ENCODE measurements at places on chromosomes 13 and 19.

GRCh38 chr13:28046981-28047380, 53.4 kb downstream of the FLT3 start:
- no peak for DNase-seq

DNA sequence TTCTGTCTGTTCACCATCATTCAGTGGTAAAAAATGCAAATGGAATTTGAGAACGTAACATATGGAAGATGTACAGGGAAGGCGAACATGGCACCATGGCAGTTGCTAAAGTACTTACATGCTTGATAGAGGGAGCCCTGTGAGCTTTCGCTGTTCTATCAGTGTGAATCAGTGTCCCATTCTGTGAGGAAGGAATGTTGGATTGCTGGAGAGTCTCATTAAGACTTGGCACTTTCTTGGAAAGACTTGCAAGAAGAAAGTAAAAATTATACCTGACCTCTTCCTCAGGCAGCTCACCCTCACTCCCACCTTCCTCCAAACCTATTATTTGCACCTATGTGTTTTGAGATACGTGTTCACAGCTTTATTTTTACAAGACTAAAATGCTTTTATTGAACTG, 43.5 kb downstream of the FREM2 start:
- DNase-seq: no peak

GRCh38 chr19:41457241-41457640, 14.3 kb downstream of the ERICH4 start:
- DNase-seq: no peak

DNA sequence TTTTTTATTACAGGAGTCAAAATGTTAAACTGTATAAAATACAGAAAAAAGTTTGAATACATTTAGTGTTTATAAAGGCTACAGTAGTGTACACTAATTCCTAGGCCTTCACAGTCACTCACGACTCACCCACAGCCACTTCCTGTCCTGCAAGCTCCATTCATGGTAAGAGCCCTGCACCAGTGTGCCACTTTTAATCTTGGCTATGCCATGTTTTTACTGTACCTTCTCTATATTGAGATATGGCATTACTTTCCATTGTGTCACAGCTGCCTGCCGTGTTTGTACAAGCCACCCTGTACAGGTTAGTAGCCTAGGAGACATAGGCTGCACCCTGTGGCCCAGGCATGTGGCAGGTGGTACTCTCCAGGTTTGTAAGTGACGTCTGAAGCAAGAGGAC, 32.1 kb downstream of the C1QTNF9 start:
- DNase-seq: no peak

GRCh38 chr13:28540612-28541011, 45.7 kb upstream of the FLT1 start:
- no peak for DNase-seq

- no peak for DNase-seq
These were observed 168.4 kb downstream of the PCDH9 start for GRCh38 chr13:67061750-67062149.

- DNase-seq: no peak
These were observed 401.7 kb downstream of the GPC6 start for GRCh38 chr13:93628136-93628797.

DNA sequence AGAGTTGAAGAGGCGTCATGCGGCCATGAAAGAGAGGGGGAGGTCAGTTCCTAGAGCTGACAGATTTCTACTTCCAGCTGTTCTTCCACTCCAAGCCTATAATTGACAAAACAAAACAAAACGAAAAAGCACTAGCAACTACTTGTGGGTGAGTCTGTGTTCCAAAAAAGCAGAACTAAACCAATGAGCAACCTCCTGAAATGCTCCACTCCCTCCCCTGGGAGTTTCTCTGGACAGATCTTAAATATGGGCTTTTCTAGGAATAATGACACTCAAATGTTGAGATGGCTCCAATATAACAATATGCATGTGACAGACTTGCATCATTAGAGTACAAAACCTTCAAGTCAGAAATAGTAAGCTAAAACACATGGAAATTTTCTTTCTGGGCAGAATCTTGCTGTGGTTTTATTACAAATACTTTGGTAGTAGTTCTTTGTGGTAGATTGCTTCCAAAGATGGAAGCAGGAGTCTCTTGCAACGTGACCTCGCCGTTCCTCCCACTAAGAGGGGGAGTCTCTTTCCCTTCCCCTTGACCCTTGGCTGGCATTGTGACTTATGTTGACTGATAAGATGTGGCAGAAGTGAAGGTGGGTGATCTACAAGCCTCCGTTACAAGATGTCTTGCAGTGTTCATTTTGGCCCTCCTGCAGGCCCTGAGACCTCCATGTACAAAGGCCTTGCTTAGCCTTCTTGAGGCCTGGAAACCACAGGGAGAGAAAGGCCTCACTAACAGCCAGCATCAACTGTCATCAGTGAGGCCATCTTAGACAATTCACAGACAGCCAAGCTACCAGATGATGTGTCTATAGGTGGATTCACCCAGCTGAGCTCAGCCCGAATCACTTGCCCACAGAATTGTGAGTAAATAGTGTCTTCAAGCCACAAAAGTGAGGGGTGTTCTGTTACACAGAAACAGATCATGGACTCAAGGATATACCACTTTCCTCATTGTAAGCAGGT, 173.1 kb upstream of the RFC3 start:
- no peak for DNase-seq

DNA sequence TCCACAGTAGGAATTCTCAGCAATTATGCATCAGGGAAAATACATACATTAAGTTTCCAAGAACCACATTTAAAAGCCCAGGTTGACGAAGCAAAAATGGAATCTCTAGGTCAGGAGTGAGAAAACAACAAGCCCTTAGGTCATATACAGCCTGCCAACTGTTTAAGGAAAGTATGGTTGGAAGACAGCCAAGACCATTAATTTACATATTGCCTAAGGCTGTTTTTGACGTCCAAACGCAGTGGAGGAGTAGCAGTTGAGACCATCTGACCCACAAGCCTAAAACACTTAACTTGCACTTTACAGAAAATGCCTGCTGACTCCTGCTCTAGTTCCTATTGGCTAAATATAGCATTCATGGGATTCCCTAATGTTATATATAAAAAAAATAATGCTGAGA, 299.0 kb downstream of the ITGBL1 start:
- DNase-seq: no peak

- DNase-seq: no peak
These were observed 3.8 kb downstream of the S1PR2 start for GRCh38 chr19:10227026-10227971.

- no peak for DNase-seq
These were observed 357.2 kb downstream of the DLEU7 start for GRCh38 chr13:50485979-50486935.

GRCh38 chr19:34254698-34255432, 511 bp downstream of the GARRE1 start:
- DNase-seq: no peak

DNA sequence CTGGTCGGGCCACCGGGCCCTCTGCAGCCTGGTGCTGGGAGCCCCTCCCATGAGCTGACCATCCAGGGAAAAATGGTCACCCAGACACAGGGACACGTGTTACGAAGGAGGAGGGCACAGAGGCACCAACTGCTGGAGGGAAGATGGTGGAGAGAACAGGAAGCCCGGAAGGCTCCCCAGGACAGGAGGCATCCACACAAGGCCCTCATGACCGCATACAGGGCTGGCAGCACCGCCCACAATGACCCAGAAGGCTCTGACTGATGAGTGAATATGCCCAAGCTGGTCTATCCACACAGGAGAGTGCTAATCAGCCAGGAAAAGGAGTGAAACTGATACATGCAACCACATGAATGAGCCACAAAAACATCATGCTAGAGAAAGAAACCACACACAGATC, 14.0 kb upstream of the TMEM86B start:
- DNase-seq: no peak

GRCh38 chr13:99044764-99045163, 66.9 kb upstream of the DOCK9 start:
- DNase-seq: no peak

DNA sequence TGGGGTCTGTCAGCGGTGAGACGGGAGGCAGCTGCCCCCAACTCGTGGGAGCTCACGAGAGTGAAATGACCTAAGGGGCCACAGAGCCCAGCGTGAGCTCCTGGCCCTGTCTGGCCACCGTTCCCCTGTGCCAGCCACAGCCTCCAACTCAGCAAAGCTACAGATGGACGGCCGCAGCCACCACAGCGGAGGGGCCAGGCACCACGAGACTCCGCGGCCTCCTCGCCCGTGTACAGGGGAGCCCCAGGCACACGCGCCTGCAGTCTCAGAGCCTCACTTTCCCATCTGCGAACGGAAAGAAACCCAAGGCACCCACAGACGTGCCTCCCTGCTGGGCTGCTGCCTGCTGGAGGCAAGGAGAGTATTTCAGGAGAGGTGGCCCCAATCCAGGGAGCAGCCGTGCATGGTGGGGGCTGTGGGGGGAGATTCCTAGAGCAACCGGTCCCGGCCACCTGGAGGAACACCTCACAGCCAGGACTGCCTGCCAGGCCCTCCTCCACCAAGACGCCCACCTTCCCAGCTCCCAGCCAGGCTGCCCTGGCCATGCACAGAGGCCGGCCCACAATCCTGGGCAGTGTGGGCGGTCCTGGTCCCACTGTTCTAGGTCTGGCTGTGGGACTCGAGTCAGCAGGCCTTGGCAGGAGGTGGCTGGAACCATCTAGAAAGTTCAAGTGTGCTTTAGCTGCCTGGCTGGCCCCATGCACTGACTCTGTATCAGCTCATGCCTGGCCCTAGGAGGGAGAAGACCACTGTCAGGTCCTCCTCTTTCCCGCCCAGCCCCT, 1.9 kb downstream of the MKNK2 start:
- DNase-seq: no peak

DNA sequence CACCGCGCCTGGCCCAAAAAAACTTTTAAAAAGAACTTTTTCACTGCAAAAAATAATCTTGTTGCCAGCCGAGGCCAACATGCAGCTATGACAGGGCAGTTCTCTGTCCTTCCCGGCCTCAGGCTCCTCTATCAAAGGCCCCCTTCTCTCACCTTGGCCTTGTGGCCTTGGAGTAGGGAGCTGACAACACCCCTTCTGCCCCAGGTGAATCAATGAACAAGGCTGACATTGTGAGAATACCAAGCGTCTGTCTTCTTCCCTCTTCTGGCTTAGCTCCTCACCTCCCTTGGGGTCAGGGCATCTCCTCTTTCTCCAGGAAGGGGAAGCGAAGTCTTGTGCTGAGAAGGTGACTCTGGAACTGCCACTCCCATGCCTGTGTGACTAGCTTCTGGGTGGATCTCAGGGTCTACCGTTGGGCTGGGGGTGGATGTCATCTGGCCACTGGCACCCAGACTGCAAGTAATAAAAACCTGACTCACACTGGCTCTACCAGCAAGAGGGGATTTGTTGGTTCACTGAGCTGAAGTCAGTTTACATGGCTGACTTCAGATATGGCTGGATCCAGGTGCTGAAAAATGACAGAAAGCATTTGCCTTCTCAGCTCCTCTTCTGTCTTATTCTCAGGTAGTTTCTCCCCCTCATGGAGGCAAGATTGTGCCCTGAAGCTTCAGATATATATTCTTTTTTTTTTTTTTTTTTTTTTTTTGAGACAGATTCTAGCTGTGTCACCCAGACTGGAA, 6.3 kb downstream of the C19orf38 start:
- DNase-seq: no peak

DNA sequence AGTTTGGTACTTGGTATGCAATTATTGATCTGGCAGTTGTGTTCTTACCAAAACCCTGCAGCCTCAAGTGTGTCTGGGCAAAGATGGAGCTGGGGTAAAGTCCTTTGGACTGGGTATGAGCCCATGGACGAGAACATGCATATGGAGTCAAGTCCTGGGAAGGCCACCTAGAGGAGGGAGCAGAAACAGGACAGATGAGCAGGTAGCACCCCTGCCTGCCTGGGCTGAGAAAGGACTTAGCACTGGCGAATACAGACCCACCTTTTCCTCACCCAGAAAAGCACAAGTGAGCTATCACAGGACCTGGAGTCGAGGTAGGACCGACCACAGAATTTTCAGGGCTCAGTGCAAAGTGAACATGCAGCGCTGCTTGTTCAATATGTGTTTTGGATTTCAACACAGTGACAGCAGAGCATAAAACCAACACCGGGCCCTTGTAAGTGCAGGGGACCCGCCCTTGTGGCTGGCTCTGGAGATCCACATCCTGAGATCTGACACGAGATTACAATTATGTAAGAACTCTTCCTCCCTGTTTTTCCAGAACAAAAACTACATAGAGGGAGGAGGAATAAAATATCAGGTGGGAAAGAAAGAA, 25.9 kb downstream of the IGFL2 start:
- DNase-seq: no peak

GRCh38 chr13:93227878-93228642, 1.5 kb downstream of the GPC6 start:
- no peak for DNase-seq

GRCh38 chr13:113539176-113539575, 45.4 kb upstream of the TFDP1 start:
- no peak for DNase-seq

- DNase-seq: no peak
These were observed 10.0 kb downstream of the NFIX start for GRCh38 chr19:13005253-13005652.

- DNase-seq: peak; percentile 2
These were observed at the start of gene THSD1 for GRCh38 chr13:52405767-52406494. Gene THSD1 (minus strand): TSS chr13:52406172. CDS start chr13:52402600, 3,572 bp downstream.

- no peak for DNase-seq
These were observed 2.8 kb downstream of the ACP5 start for GRCh38 chr19:11574689-11575088.

DNA sequence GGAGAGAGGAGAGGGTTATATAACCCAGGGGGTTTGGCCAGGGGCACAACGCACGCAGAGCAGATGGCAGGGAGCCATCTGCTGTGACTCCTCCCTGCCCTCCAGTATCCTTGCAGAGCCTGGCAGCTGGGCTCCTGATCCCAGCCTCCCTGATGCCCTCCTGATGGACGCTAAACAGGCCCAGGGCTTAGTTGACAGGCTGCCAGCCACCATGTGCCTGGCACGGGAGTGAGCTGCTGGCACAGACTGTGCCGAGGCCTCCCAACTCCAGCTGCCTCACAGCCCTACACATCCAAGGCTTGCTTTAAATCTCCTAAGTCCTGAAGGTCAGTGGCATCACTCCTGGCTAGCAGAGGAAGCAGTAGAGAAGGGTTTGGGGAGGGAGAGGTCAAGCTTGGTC, 16.7 kb downstream of the SYDE1 start:
- no peak for DNase-seq

DNA sequence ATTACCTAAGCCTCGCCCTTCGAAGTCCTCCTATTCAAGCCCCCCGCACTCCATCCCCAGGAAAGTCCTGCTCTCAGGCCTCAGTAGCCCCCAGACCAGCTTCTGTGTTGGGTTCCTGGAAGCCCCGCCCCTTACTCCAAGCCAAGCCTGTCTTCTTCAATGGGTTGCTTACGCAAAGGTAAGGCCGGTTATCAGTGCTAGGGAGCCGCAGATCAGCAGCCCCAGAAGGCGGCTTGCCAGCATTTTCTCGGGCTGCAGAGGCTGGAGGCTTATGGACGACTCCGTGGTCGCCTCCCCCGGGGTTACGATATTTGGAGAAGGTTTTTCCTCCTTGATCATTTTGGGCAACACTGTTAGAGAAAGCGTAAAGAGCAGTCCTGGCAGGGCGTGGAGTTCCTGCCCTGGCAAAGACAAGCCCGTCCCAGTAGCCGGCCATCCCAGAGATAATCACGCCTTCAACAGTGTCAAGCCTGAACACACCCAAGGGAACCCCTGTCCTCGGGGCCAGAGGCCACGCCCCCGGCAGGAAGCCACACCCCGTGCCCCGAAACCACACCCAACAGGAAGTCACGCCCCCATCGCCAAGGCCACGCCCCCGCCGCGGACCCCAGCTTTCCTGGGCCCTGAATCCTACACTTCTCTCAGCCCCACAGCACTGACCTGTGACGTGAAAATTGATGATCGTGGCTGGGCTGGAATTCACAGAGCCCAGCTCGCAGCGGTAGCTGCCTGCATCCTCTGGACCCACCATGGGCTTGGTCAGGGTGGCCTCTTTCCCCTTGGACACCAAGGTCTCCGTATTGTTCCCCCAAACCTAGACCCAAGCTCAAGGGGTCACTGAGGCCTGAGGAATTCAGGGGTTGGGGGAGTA, 954 bp upstream of the RASIP1 start:
- no peak for DNase-seq

Data from stimulated activated CD8-positive, alpha-beta memory T cell treated with anti-CD3 and anti-CD28 coated beads, Interleukin-7, amount 100 ng/mL, for 48 hours (primary cell).